ENCODE measurements at places on chromosomes 11 and 22. TPM values are rescaled to one million over a fixed set of nuclear protein-coding genes. Genes with fewer than 3 reads are reported as not detected.

Gene SERHL2
- total RNA-seq = not detected

Gene OR52D1
- total RNA-seq = not detected

DNA sequence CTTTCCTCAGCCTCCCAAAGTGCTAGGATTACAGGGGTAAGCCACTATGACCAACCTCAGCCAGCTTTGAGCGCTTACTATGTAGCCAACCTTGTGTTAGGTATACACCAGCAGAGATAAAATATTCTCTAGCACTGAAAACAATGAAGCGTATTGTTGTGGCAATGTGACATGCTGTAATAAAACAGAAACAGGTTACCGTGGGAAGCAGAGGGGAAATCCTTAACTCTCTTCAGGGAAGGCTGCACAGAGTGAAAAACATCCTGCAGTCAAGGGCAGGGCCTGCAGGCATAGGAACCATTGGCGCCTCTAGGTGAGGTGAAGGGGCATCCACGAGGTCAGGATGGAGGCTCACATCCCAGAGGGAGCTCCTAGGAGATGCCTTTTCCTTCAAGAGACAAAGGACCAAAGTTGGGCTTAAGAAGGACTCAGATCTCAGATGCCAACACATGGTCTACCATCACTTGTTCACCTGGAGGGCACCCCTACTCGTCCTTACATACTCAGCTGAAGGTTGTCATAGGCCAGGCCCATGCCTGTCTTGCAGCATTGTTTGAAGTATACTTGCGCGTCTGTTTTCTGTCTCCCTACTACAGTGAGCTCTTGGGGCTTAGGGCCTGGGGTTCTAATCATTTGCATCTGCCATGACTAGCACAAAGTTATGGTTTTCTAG, 8.0 kb downstream of the POLD4 start:
- H3K4me1 ChIP-seq = no peaks in the 10 kb centered on the region
- no peak for DNase-seq
- no peak overlapping the region for H3K4me3 ChIP-seq
- H3K36me3 ChIP-seq = no peaks in the 10 kb centered on the region
- H3K27ac ChIP-seq = no peak overlapping the region

- H3K36me3 ChIP-seq = peaks cover 25% of the 10 kb centered on the region
- H3K27ac ChIP-seq = no peak overlapping the region
- H3K4me1 ChIP-seq = peaks cover 18% of the 10 kb centered on the region
Measured at GRCh38 chr11:65355013-65355775, 643 bp downstream of the TIGD3 start.

DNA sequence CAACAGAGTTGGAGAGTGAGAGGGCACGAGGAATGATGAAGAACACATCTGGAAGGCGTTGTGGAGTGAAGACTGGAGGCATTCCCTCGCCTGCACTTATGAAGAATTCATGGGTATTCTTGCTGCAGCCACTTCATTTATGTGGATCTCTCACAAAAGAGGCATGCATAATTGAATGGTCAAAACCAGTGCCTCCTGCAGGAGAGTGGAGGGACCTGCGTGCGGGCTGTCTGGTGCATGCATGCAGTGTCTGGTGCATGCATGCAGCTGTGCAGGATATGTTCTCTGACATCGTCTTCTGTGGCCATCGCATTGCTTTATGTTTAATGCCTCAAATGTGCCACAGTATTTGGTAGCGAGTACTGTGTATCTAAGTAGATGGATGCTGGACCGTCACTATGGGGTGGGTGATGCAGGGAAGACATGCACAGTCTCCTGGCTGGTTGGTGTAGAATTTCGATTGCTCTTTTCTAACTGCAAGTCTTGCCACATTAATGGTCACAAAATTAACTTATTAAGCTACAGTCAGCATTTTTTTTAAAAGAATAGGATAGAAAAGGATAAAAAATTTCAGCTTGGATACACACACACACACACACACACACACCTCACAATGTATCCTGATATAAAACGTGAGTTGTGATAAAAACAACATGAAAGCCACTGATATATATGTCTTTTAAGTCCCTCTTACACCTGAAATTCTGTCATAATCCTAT, 20.9 kb upstream of the NTM start:
- H3K27me3 ChIP-seq = no peaks in the 10 kb centered on the region
- H3K27ac ChIP-seq = no peak overlapping the region
- H3K4me3 ChIP-seq = no peak overlapping the region
- H3K4me1 ChIP-seq = no peaks in the 10 kb centered on the region

- no peaks in the 10 kb centered on the region for H3K36me3 ChIP-seq
- H3K4me1 ChIP-seq = peaks cover 23% of the 10 kb centered on the region
- no peaks in the 10 kb centered on the region for H3K27me3 ChIP-seq
- H3K4me3 ChIP-seq = peak overlapping the region; percentile 2
- peak overlapping the region; percentile 31 for H3K27ac ChIP-seq
Measured at GRCh38 chr11:124193221-124194010, 10.3 kb downstream of the OR10D3 start.

DNA sequence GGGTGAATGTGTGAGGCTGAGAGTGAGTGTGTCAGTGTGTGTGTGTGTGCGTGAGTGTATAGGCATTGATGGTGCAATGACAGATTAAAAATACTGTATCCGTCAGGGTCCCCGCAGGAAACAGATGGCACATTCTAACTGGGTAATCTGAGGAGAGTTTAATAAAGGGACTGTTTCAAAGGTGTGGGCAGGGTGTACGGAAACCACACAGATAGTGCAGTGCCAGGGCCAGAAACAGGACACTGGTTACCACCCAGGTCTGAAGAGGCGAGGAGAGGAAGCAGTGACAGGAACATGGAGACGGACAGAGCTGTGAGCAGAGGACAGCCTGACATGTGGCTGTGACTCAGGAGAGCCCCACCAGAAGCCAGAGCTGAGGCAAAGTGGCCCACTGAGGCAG, 16.5 kb downstream of the P2RX3 start:
- DNase-seq = no peak
- no peak overlapping the region for H3K4me3 ChIP-seq
- H3K36me3 ChIP-seq = no peaks in the 10 kb centered on the region
- H3K27ac ChIP-seq = no peak overlapping the region
- no peaks in the 10 kb centered on the region for H3K27me3 ChIP-seq

All from thoracic aorta (tissue), 2 donors.